ENCODE measurements at places on chromosomes 5 and 9.

DNA sequence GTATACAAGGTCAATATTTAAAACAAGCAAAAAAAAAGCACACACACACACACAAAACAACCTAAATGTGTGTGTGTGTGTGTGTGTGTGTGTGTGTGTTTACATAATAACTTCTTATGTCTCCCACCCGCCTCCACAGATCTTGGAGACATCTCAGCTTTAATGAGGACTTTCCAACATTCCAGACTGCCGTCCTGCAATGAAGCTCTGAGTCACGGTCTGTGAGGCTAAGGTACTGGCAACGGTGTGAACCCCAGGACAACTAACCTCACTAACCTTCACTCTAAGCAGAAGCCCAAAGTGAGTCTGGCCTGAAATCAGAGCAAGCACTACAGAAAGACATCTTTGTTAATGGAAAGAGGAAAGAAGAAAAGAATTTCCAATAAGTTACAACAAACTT, 22.3 kb downstream of the ZNF474 start:
- DNase-seq, result no peak

- DNase-seq, result no peak
These were observed 42.3 kb upstream of the MCTP1 start for GRCh38 chr5:95327211-95327610.

GRCh38 chr5:112958093-112959088, 18.2 kb upstream of the DCP2 start:
- peak; percentile 87 for DNase-seq

- DNase-seq, result no peak
These were observed 153.3 kb downstream of the EFNA5 start for GRCh38 chr5:107517185-107518033.

GRCh38 chr9:75880618-75881017, 9.9 kb upstream of the PCSK5 start:
- no peak for DNase-seq

- DNase-seq, result no peak
These were observed 17.1 kb downstream of the VPS13A start for GRCh38 chr9:77194423-77194822.

GRCh38 chr5:175420383-175420782, 23.6 kb downstream of the DRD1 start:
- no peak for DNase-seq

DNA sequence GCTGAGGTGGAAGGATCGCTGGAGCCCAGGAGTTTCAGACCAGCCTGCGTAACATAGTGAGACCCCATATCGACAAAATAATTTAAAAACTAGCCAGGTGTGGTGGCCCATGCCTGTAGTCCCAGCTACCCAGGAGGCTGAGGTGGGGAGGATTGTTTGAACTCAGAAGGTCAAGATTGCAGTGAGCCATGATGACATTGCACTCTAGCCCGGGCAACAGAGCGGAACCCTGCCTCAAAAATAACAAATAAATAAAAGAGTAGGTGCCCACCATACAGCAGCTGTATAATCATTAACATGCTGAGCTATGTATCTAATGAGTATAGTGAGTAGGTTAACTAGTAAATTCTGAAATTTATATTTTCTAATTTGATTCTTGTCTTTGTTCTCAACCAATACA, 11.0 kb upstream of the ATP6V0E1 start:
- DNase-seq, result no peak
